ENCODE measurements at places on chromosomes 1 and 21.

- DNase-seq, result no peak
These were observed 41.3 kb downstream of the CXADR start for GRCh38 chr21:17554120-17554519.

DNA sequence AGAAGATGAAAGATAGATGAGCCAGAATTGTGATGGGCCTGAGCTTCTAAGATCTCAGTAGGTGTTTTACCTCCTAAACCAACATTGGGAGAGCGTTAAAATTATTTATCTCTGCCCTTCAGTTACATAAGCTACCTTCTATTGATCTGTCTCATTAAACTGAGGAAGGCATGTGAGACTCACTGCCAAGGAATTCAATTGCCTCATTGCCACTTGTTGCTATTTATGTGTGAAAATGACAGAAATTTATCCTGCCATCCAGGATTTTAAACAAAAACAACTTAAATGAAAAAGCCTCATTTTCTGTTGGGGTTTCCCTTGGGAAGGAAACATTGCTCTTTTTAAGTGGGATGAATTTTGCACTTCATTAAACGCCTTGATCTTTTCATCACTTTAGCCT lies 78.7 kb upstream of the RUNX1 start:
- DNase-seq, result no peak

DNA sequence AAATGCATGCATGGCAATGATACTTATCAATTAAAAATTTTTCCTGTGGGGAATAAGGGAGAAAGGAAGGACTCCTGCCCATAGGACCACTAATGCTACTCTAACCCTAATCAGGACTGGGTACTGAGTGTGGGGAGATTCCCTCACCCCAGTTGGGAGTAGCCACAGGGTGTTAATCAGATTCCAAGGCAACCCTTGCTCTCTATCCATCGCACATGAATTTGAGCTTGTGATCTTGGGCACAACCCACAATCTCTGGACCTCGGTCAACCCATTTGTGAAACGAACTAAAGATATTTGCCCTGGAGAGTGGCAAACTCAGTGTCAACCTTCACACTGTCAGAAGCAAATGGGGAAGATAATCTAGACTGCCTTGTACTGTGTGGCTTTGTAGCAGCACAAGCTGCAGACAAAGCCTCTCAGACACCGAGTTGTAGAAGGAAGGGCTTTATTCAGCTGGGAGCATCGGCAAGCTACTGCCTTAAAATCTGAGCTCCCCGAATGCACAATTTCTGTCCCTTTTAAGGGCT lies 69.5 kb downstream of the SERINC2 start:
- DNase-seq, result no peak

- no peak for DNase-seq
These were observed 62.5 kb upstream of the BARHL2 start for GRCh38 chr1:90779573-90779972.

DNA sequence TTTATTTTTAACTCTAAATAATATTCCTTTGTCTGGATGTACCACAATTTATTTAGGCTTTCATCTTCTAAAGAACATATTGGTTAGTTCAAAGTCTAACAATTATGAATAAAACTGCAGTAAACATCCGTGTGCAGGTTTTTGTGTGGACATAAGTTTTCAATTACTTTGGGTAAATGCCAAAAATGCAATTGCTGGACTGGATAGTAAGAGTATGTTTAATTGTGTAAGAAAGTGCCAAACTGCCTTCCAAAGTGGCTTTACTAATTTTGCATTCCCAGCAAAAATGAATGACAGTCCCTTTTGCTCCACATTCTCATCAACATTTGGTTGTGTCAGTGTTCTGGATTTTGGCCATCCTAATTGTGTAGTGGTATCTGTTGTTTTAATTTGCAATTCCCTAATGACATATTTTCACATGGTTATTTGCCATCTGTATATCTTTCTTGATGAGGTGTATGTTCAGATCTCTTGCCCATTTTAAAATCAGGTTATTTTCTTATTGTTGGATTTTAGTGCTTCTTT lies 113.8 kb downstream of the DPYD start:
- DNase-seq, result no peak

DNA sequence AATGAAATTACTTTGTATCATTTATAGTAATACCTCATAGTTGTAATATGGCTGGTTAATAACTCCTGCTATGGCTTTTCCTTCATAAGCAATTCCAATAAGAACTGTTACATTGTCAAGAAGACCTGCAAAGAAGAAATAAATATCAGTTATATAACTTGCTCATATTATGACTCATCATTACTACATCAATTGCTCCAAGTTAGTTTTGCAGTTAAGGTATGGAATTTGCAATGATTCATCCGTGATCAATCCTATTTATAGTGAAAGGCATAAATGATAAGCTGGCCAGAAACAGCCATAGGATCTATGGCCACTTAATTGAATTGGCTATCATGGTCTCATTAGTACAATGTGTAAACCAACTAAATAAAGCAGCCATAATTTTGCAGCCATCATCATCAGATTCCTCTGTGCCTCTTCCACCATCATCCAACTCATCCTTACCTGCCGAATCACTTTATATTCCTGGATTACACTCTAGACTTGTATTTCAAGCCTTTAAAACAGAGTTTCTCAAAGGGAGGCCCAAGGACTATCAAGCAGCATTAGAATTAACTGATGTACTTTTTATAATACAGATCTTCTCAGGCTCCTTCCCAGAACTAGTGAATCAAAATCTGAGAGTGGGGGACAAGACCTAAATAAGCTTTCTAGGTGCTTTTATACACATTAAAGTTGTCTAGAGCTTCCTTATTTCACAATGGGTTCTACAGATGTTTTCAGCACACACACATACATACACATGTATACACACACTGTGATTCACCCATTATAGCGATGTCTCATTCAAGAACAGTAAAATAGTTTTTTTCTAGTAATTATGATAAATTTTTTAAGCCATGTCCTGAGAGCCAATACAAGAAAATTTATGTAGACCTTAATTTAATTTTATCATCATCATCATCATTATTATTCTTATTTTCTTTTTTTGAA lies 21.2 kb upstream of the EPRS1 start:
- DNase-seq, result no peak

- no peak for DNase-seq
These were observed 133.8 kb upstream of the C1orf105 start for GRCh38 chr1:172286629-172287076.

DNA sequence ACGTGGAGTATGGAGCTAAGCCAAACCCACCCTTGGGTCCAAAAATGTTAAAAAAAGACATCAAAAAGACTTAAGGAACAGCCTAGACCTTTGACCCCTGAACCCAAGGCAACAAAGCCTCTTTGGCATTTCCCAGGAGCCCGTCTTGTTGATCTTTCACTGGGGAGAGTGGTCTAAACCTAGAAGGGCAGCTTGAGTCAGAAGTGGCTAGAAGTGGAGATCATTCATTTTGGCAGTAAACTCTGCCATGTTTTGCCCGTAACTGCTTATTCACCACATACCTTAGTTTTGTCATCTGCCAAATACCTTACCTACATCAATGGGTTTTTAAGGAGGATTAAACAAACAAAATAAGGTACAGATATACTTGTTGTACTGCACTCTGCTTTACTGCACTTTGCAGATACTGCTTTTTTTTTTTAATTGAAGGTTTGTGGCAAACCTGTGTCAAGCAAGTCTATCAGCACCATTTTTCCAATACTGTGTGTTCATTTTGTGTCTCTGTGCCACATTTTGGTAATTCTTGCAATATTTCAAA lies 1.7 kb upstream of the CTSE start:
- no peak for DNase-seq

- DNase-seq, result peak; percentile 53
These were observed 29.4 kb upstream of the KCNA10 start for GRCh38 chr1:110548381-110548780.

DNA sequence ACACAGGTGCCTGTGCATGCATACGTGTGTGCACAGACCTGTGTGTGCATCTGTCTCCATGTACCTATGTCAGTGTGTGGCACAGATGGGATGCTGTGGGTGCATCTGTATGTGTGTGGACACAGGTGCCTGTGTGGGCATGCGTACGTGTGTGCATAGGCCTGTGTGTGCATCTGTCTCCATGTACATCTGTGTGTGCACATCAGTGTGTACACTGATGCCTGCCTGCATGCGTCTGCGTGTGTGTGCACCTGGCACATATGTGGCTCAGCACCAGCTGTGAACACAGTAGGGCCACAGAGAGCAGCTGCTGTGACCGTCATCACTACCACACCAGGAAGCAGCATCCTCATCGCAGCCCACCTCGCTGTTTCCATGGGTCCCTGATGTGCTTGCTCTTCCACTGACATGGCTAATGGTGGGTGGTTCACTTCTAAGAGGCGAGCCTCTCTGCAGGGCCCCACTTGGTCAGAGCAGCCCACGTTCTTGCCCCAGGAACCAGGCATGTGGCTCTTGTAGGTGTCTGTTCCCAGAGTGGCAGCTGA lies 9.6 kb upstream of the SPATC1L start:
- DNase-seq, result no peak

- peak; percentile 40 for DNase-seq
These were observed 239.8 kb upstream of the C1orf105 start for GRCh38 chr1:172180501-172181285.

- DNase-seq, result no peak
These were observed 123.9 kb upstream of the PPP2R5A start for GRCh38 chr1:212161231-212161781.

- DNase-seq, result no peak
These were observed 4.9 kb downstream of the C1orf198 start for GRCh38 chr1:230863449-230863848.

DNA sequence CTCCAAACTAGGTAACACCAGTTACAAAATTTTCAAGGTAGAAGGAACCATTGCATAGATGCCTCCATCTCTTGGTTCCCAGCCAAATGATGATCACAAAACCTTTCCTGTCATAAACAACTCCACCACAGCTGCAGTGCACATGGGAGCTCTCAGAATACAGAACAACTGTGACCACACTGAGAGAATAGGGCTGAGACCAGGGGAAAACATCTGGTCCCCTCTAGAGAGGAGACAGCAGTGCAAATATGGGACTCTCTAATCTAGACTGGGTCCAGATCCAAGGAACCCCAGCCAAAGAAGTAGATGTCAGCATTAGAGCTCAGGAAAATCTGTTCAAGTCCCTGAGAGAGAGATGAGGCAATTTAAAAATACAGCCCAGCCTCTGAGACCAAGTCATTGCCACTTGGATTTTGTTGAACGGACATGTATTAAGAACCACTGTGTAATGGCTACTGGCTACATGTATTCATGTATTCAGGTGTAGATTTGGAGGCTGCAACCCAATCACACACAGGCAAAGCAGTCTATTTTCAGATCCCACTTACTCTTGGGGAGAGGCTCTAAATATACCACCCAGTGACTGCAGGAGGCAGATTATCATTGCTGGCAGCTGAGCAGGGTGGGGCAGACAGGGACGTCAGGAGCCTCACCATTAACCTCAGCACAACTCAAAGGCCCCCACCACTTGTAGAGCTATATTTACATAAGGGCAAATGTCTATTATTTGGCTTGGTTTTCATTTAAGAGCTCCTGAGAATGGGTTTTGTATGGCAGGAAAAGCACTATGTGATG lies 7.6 kb upstream of the RXRG start:
- no peak for DNase-seq

- no peak for DNase-seq
These were observed 44.1 kb upstream of the EIF4G3 start for GRCh38 chr1:21220815-21221214.

GRCh38 chr1:54404939-54405897 lies 976 bp downstream of the SSBP3 start:
- DNase-seq, result peak; percentile 62

GRCh38 chr1:59455206-59455605 lies 158.3 kb downstream of the FGGY start:
- no peak for DNase-seq

GRCh38 chr1:151340870-151341754 lies 5.9 kb downstream of the RFX5 start:
- DNase-seq, result peak; percentile 89
